SK-MEL-5 (cell line): ENCODE measurements at places on chromosomes 7 and 10. TPM values are rescaled to one million over a fixed set of nuclear protein-coding genes. Genes with fewer than 3 reads are reported as not detected.

Gene LRRTM3
- total RNA-seq, result not detected in 2 replicates

Gene OR2A42
- total RNA-seq, result not detected in 2 replicates

Gene OR2A5
- total RNA-seq, result under 0.01 TPM in 1 of 2 replicates, not detected in the other

Gene PROSER2
- 4.4 and 5.9 TPM in 2 replicates for total RNA-seq

Gene AGAP4
- 2.2 and 2.8 TPM in 2 replicates for total RNA-seq

Gene CACUL1
- 31.9 and 32.4 TPM in 2 replicates for total RNA-seq

Gene TMEM178B
- total RNA-seq, result 0.21 and 0.48 TPM in 2 replicates

Gene DOCK1
- total RNA-seq, result 22.7 and 25.1 TPM in 2 replicates

Gene DDC
- total RNA-seq, result not detected in 2 replicates

DNA sequence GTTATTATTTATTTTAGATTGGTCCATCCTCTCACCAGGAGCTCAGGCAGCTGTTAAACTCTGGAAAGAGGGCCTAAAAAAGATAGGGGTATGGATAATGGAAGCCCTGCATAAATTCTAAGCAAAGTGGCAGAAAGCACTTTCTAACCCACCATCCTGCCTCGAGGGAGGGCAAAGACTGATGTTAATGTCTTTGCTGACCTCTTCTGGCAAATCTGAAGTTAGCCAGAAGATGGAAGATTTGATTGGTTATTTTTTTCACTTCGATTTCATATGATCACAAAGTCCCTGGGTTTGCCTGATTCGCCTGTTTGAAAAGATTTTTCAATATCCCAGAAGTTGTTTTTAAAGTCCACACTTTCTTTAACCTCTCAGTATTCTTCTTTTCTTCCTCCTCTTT lies 24.8 kb downstream of the OR9A2 start:
- DNase-seq, result peak; percentile 65

GRCh38 chr7:27130540-27131389 lies at the start of gene HOXA4:
Gene HOXA4 (minus strand): TSS chr7:27130757. CDS start chr7:27130733, 24 bp downstream.
- peak; percentile 77 for DNase-seq

DNA sequence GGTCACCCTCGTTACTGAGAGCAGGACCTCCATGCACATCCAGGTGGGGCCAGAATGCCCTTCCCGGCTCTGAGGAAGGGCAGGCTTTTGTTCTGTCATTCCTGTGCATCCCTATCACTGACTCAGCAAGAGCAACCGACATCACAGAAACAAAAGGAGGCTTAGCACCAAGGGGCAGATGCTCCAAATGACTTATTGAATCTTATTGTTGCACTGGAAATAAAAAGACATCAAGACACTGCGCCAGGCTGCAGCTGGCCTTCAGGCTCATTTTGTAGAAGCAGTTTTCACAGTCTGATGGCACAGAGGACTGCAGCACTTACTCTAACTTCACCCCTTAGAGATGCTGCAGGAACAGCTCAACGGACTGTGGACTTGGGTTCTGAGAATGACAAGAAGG lies 126.4 kb downstream of the PAXIP1 start:
- DNase-seq, result no peak

GRCh38 chr10:5142199-5142598 lies 42.8 kb downstream of the AKR1C8 start:
- no peak for DNase-seq

DNA sequence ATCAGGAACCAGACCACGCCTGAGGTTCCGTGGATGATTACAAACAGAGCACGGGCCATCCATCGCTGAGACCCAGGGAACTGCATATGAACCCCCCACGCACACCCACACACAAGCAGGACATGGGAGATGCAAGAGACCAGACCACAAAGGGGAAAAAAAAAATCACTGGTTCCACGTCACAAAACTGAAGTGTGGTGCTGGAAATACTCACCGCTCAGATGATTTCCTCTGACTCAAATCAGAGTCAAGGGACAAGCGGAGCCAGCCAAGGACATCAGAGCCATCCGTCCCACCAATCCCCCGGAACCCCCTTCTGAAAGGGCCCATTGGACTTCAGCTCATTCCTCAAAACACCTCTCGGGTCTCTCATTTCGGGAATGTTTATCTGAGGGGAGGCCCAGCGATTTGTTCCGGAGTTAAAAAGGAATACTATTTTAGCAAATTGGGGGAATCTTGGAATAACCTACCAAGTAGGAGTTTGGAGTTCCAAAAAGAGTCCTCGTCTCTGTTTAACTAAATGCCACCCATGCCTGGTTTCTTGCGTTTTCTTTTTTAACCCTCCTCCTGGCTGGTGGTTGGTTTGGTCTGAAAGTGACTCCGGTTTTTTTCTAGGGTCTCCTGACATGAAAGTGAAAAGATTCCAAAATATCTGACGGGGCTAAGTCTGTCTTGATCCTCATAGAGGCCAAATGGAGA lies 15.0 kb downstream of the SNX8 start:
- DNase-seq, result peak; percentile 45

- no peak for DNase-seq
Observed at GRCh38 chr7:77699056-77699455, 2.8 kb downstream of the RSBN1L start.

DNA sequence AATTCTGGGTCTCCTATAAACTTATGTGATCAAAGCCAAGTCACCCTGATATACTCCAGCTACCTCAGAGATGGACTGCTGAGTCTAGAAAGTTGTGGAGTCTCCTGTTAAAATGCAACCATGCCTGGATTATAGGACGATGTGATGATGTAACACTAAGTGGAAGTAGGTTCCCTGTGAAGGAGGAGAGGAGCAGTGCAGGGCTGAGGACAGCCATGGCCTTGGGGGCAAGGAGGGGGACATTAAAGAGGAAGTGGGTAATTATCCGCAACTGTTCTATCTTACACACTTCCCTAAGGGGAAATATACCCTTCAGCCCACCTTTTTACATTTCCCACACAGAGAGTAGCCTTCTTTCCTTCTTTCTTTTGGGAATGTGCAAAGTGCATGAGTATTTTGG lies 63.8 kb downstream of the MTPN start:
- no peak for DNase-seq

- no peak for DNase-seq
Observed at GRCh38 chr10:76618171-76618570, 1019.4 kb downstream of the KCNMA1 start.

DNA sequence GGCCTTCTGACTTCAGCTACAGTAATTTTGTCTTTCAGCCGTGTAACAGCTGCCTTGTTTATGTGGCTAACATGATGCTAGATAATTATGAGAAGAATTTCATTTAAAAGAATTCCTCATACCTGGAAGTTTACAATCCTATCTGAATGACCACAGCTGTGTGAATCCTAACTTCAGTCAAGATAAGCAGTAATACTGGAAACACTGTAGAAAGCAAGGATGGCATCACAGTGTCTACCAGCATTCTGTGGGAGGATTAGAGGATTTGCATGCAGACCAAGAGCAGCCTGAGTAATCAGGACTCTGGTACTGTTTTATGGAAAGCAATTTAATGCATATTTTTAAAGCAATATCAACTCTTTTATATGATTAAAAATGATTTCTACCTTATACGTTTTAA lies 282.4 kb downstream of the EXOC4 start:
- DNase-seq, result no peak

DNA sequence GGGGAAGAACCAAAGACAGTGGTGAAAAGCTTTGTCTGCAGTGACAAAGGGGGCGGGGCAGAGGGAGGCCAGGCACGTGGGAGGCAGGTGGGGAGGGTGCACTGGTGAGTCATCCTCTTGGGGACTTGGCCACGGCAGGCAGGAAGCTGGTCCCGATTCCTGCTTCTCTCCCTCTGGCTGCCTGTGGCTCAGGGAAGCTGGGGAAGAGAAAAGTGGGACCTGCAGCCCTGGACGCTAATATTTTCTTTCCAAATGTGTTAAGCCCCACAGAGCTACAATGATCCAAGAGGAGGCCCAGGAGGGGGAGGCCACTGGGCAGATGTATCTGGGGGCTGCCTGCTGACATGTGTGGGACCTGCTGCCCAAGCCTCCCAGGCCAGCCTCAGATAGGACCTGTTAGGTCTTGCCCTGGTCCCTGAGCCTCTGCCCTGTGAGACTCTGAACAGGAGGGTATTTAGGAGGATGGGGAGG lies 231.8 kb downstream of the KCNMA1 start:
- peak; percentile 54 for DNase-seq

DNA sequence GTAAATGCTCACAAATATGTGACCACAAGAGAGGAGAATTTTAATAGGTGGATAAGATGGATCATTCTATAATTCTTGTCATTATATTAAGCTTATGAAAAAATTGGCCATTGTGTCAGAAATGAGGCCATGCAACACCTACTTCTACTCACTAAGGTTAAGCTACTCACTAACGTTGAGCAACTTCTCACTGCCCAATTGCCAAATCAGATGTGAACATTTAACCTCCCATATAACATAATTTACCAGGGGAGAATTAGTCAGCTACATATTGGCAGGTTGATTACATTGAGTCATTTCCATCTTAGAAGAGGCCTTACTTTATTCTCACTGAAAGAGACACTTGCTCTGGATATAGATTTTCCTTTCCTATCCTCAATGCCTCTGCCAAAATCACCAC lies 211.2 kb upstream of the DGKB start:
- no peak for DNase-seq

- DNase-seq, result no peak
Observed at GRCh38 chr7:118372530-118372929, 148.0 kb downstream of the ANKRD7 start.

DNA sequence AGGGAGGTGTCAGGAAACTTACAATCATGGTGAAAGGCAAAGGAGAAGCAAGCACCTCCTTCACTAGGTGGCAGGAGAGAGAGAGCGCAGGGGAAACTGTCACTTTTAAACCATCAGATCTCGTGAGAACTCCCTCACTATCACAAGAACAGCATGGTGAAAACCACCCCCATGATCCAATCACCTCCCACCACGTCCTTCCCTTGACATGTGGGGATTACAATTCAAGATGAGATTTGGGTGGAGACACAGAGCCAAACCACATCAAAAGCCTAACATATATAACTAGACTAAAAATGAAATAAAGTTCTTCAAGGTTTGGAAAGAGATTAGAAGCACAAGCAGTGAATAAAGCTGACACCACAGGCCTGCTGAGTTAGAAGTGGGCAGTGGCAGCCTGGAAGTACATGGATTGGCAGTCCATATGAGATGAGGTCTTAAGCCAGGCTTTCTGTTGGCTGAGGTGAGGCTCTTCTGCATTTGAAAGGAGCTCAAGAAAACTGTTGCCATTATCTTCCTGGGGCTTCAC lies 96.4 kb upstream of the MDFIC start:
- peak; percentile 34 for DNase-seq
